SJCRH30 (cell line): ENCODE measurements at places on chromosomes 2 and 18. TPM values are rescaled to one million over a fixed set of nuclear protein-coding genes. Genes with fewer than 3 reads are reported as not detected.
A peak's percentile ranks its signal among the peaks of the same experiment; 100 is the strongest.

DNA sequence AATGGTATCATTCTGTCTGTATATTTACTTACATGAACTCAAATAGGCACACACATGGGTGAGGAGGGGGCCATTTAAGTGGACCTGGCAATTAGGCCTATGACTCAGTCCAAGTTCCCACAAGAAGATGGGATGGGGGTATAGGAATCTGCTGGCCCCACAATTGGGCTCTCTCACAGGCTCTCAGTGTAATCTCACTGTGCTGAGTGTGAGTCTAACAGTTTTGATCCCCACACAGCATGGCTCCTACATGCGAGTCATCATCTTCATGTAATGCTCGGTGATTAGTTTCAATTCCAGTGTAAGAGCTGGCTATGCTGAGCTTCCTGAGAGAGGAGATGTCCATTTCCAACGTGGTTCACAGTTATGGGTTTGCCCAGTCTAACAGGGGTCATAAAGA is 114.0 kb downstream of the GATA6 start:
- DNase-seq, result no peak
- no peak overlapping the region for H3K4me3 ChIP-seq
- H3K27me3 ChIP-seq, result no peaks in the 10 kb centered on the region
- no peaks in the 10 kb centered on the region for H3K4me1 ChIP-seq
- no peak overlapping the region for H3K27ac ChIP-seq

DNA sequence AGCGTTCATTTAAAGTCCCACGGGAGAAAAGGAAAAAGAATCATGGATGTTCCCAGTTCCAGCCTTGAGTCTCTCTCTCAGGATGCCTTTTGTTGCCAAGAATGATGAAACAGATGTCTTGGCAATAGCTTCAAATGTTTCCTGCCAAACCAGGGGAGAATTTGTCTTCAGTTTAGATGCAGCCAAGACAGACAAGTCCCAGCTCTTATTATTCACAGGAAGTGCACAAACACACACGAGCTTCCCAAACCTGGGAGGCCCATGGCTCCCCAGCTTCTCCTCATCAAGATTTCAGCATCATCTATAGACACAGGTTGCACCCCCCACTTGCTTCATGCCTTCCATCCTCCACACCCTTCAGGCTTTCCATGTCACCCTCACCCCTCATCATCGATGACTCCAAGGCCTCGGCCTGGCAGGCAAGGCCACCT is 45.9 kb downstream of the HS1BP3 start:
- H3K27ac ChIP-seq, result no peak overlapping the region
- H3K36me3 ChIP-seq, result no peaks in the 10 kb centered on the region
- DNase-seq, result no peak
- peaks cover 25% of the 10 kb centered on the region for H3K4me1 ChIP-seq
- H3K4me3 ChIP-seq, result no peak overlapping the region
- no peaks in the 10 kb centered on the region for H3K27me3 ChIP-seq

DNA sequence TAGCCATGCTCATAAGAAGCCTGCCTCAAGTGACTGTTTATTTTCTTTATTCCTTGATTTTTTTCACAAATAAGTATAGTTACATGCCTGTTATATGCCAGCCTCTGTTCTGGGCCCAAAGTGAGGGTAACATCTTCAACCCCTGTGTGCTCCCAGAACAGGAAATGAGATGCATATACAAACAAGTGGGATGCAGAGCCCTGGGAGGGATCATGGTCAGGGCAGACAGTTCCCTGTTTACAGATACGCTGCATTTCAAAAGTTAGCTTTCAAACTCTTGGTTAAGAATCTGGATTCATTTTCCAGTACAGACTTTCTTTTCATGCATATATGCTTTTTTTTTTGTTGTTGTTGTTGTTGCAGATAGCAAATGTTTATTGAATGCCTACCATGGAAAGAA is 24.4 kb downstream of the GPR39 start:
- no peaks in the 10 kb centered on the region for H3K36me3 ChIP-seq
- no peak for DNase-seq
- no peak overlapping the region for H3K4me3 ChIP-seq

DNA sequence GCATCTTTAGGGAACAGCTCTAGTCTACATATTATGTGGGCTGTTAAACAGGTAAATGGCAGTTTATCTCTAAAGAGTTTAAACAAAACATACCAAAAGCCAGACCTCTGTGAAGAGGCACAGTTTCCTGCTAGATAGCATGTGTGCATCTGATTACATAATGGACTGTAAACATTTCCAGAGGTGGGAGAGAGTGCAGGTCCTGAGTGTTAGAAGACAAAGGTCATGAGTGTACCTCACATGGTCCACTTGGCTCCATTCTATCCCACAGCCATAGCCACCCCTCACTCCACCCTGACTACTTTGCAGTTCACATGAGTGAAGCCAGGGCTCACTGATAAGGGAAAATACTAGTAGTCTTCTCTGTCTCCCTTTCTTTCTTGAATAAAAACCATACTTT is 233.4 kb downstream of the MTX2 start:
- DNase-seq, result no peak
- H3K27me3 ChIP-seq, result no peaks in the 10 kb centered on the region
- no peaks in the 10 kb centered on the region for H3K36me3 ChIP-seq

- H3K27ac ChIP-seq, result no peak overlapping the region
- H3K27me3 ChIP-seq, result no peaks in the 10 kb centered on the region
- no peaks in the 10 kb centered on the region for H3K36me3 ChIP-seq
Observed at GRCh38 chr2:183416753-183417152, 292.5 kb downstream of the NUP35 start.

The IL37 gene
- 0.22 and 0.25 TPM in 2 replicates for total RNA-seq

DNA sequence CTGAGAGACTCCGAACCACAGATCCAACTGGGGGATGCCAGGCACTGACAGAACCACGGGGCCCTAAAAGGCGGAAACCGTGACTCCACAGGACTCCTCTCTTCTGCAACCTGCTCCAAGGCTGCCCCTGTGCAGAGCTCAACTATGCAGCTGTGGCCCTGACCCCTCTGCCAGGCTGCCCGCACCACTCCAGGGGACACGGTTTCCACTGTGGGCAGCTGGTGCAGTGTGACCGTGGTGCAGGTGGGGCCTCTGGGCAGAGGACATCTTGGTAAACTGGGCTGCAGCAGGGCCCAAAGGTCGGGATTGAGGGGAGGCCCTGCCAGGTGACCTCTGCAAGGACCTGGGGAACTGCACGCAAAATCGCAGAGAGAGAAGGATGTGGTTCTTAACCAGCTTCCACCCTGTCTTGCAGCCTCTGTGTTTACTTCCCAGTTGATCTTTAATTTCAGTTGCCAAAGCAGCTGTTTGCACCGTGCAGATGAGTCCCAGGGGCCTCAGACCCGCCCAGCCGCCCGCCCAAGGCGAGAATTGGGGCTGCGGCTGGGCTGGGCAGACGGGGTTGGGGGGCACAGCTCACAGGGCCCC is 104.6 kb upstream of the CTDP1 start:
- DNase-seq, result peak; percentile 47
- no peaks in the 10 kb centered on the region for H3K36me3 ChIP-seq
- H3K4me1 ChIP-seq, result peaks cover 37% of the 10 kb centered on the region
- peak overlapping the region; percentile 85 for H3K27ac ChIP-seq
- no peak overlapping the region for H3K4me3 ChIP-seq

- H3K27me3 ChIP-seq, result no peaks in the 10 kb centered on the region
- H3K36me3 ChIP-seq, result peaks cover 39% of the 10 kb centered on the region
- no peaks in the 10 kb centered on the region for H3K4me1 ChIP-seq
- no peak for DNase-seq
- no peak overlapping the region for H3K4me3 ChIP-seq
- no peak overlapping the region for H3K27ac ChIP-seq
Observed at GRCh38 chr2:203396667-203397066, 68.5 kb downstream of the ABI2 start.

DNA sequence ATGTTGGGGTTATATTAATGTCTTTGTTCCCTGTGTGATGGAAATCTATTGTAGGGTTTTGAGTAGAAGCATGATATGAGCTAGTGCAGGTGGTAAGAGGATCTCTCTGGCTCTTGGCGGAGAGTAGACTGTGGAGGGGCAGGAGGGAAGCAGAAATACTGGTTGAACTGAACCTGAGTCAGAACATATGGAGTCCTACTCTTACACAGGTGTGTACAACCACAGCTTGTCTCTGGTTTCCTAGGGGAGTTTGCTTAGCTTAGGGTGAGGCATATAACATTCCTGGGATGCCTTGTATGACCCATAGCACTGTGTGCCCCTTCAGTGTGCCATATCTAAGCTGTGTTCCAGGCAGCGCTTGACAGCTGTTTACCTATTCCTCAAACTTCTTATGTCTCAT is 97.3 kb upstream of the GCFC2 start:
- no peak overlapping the region for H3K4me3 ChIP-seq
- H3K27me3 ChIP-seq, result no peaks in the 10 kb centered on the region; the same call in 1 of the 2 replicates
- peaks cover 14% of the 10 kb centered on the region for H3K4me1 ChIP-seq

The LIMS3 gene
- total RNA-seq, result 3.4 and 6.2 TPM in 2 replicates

DNA sequence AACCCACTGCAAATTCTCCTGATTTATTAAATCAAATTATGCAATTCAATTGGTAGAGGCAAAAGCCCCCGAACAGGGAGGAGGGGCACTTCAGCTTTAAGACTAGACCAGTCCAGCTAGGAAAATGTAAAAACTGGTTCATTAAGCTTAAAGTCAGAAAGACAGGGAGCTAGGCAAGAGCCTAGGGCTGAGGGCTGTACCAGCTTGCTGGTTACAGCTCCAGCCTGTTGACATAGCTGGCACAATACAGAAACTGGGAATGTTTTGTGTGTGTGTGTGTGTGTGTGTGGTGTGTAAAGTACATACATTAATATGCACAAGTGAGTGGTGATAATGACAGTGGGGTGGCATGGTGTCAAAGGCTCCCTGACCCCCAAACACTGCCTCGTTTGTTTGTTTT is 307.0 kb upstream of the CELF4 start:
- no peak overlapping the region for H3K27ac ChIP-seq
- no peak overlapping the region for H3K4me3 ChIP-seq
- no peaks in the 10 kb centered on the region for H3K36me3 ChIP-seq

The SCYGR4 gene
- total RNA-seq, result not detected in 2 replicates

GRCh38 chr18:13487237-13487636 is 239.1 kb downstream of the FAM210A start:
- H3K27me3 ChIP-seq, result no peaks in the 10 kb centered on the region
- no peaks in the 10 kb centered on the region for H3K4me1 ChIP-seq
- DNase-seq, result no peak
- no peak overlapping the region for H3K4me3 ChIP-seq

DNA sequence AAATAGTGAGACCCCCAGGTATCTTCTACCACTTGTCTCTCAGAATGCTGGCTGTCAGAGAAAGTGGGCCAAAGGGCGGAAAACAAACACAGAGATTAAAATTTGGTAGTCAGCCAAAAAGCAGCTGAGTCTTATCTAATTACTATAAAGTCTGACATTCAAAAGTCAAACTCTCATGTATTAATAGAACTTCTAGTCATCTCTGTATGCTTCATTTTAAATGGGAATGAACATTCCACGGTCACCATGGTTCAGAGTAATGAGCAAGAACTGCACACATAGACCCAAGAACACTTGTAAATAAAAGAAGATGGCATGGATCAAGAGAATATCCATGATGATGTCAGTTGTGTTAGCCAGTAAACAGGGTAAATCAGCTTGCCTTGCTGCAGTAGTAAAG is 1267.0 kb upstream of the CHAC2 start:
- H3K4me1 ChIP-seq, result peaks cover 7% of the 10 kb centered on the region
- H3K27ac ChIP-seq, result no peak overlapping the region
- no peaks in the 10 kb centered on the region for H3K27me3 ChIP-seq
- no peak overlapping the region for H3K4me3 ChIP-seq

The PIK3C3 gene
- 26.4 and 33.5 TPM in 2 replicates for total RNA-seq

DNA sequence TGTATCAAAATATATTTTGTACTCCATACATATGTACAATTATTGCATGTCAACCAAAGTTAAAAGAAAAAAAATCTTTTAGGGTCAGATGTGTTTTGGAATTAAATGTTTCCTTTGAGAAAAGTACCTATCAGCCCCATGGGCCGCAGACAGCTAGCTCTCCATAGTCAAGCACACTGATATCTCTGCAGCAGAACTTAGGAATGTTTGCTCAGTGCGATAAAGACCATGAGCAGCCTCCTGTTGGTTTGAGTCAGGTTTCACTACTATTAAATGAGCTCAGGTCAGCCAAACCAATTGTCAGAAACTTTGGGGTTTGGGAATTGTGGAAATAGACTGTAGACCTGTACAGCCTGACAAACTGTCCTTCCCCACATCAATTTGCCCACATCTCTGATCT is 33.7 kb downstream of the LCT start:
- no peak for DNase-seq
- no peaks in the 10 kb centered on the region for H3K27me3 ChIP-seq
- H3K4me1 ChIP-seq, result no peaks in the 10 kb centered on the region
- H3K4me3 ChIP-seq, result no peak overlapping the region

DNA sequence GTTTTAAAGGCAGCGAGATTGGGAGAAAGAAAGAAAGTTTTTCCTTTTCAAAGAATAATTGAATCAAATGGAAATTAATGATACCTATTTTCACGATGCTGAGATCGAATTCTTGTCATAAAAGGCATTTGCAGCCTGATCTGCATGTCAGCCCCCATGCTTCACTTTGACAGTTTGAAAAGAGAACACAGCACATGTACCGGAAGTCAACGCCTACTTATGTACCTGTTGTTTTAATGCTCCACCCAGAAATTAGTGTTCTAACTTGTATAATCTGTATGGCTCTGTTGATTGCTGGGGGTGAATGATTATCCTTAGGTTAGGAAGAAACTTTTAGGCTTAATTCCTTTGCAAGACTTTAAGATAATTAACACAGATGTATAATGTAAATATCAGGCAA is 31.0 kb downstream of the EEF1B2 start:
- no peaks in the 10 kb centered on the region for H3K27me3 ChIP-seq
- no peak for DNase-seq
- H3K4me1 ChIP-seq, result no peaks in the 10 kb centered on the region

The MC5R gene
- not detected in 2 replicates for total RNA-seq

GRCh38 chr2:170503563-170503962 is 211.6 kb upstream of the SP5 start:
- H3K36me3 ChIP-seq, result no peaks in the 10 kb centered on the region
- no peak overlapping the region for H3K27ac ChIP-seq
- DNase-seq, result no peak

DNA sequence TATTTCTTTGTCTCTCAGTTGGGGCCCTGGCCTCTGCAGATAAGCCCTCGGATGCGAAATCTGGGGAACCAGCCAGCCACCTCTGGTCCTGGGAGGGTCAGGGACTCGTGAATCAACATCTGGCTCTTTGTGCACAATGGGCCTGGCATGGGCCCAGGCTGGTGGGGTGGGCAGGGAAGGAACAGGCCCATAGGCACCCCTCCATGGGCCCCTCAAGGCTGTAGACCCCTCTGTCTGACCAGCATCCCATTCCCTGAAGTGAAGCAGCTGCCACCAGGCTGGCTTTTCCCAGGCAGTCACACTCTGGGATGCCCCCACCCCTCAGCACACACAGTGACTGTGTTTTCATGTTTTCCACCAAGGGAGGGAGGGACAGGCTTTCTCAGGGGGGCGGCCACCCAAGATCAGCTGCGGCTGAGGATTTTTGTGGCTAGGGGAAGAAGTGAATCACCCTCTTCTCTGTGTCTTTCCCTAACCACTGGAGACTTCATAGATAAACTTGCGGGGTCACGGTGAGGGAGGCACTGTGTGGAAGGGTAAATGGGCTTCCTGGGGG is 166.0 kb downstream of the AGAP1 start:
- H3K36me3 ChIP-seq, result no peaks in the 10 kb centered on the region
- H3K27me3 ChIP-seq, result no peaks in the 10 kb centered on the region
- H3K27ac ChIP-seq, result peak overlapping the region; percentile 62
- DNase-seq, result peak; percentile 84
- peaks cover 30% of the 10 kb centered on the region for H3K4me1 ChIP-seq

- H3K4me3 ChIP-seq, result no peak overlapping the region
- no peaks in the 10 kb centered on the region; the same call in 1 of the 2 replicates for H3K27me3 ChIP-seq
- peak; percentile 46 for DNase-seq
- H3K4me1 ChIP-seq, result peaks cover 7% of the 10 kb centered on the region
Observed at GRCh38 chr2:113138428-113139322, 11.3 kb downstream of the IL1RN start.

- DNase-seq, result no peak
- H3K27me3 ChIP-seq, result no peaks in the 10 kb centered on the region
- no peak overlapping the region for H3K4me3 ChIP-seq
- no peaks in the 10 kb centered on the region for H3K36me3 ChIP-seq
Observed at GRCh38 chr18:46134920-46135675, 30.9 kb downstream of the HAUS1 start.
